ENCODE measurements at places on chromosomes 5 and 9. TPM values are rescaled to one million over a fixed set of nuclear protein-coding genes. Genes with fewer than 3 reads are reported as not detected.

DNA sequence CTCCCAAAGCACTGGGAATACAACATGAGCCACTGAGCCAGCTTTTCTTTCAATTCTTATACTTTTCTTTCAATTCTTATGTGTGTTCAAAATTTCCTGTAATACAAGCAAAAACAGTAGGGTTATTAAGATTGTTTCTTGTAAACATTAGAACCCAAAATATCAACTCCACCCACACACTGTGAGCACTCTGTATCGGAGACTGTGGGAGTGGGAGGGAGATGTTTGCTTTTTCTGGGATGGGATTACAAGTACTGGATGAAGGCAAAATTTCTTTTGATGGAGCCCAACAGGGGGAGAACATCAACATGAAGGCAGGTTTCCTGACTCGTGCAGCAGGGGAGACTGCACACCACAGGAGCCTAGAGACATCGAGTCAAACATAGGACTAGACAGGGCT, 4.7 kb upstream of the CFAP90 start:
- no peak for DNase-seq

TMEM215 gene
- not detected for total RNA-seq

- DNase-seq, result no peak
Measured at GRCh38 chr5:54207566-54207965, 102.8 kb downstream of the ARL15 start.

GRCh38 chr5:169431386-169431785, 130.4 kb upstream of the SLIT3 start:
- no peak for DNase-seq

IL31RA gene
- not detected for total RNA-seq

Measured in transverse colon (tissue), 4 donors.